SHP77 (cell line): ENCODE measurements at places on chromosomes 13 and 19.

DNA sequence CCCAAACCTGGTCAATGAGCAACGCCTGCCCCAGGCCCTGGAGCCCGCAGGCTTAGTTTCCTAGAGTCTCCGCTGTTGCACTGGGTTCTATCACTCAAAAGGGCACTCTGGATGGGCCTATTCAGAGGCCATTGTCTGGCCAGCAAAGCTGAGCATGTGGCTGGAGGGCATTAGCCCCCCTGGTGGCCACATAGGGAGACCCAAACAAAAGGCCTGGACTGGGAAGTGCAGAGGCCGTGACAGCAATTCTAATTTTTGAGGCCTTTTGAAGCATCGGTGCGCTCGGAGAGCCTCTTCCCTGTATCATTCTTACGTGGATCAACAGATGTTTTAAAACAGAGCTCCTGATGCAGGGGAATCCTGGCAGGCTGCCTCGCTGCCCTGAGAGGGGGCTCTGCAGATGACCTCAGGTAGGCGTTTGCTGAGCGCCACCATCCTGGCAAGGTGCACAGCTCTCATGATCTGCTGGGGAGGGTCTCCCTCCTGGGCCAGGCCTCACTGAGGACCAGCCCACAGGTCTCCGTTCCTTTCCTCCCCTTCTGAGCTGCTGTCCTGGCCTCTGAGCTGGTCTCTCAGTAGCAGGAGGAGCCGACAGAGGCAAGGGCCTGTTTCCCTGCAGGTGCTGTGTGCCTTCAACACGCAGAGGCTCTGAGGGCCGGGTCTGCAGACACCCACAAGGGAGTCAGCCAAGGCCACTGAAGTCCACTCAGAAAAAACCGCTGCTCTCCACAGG lies 190.5 kb downstream of the URI1 start:
- no peak for DNase-seq

DNA sequence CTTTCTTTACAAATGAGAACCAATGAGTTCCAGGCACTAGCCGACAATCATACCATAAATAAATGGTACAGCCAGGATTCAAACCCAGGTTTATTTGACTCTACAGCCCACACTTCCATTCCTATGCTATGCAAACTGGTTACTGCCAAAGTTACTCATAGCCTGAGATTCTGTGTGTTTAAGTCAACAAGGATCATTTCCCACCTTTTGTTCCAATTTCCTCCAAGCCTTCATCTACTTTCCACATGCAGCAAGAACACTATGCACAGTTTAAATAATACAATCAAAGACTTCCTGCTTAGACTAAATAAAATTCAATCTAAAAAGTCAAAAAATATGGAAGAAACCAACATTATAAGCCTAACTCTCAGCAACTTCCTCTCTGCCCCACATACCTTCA lies 59.2 kb upstream of the KLF12 start:
- DNase-seq = no peak

- no peak for DNase-seq
Observed at GRCh38 chr13:28012896-28013295, 24.4 kb upstream of the URAD start.

- no peak for DNase-seq
Observed at GRCh38 chr13:114121496-114122126, 10.8 kb downstream of the RASA3 start.

DNA sequence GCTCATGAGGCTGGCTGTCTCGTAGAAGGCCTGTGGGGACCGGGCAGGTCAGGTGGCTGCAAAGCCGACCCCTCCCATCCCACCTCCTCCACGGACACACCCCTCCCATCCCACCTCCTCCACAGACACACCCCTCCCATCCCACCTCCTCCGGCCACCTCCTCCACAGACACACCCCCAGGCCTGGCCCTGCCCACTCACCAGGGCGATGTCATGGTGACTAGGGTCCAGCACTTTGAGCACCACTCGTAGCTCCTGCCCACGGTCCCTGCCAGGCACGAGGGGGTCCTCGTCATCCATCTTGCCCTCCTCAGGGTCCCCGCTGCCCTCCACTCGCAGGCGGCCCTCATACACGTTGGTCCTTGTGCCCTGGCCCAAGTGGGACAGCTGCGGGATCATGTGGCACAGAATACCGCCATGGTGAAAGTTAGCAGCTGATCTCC lies 18.8 kb downstream of the TYK2 start:
- DNase-seq = no peak

GRCh38 chr13:25867038-25867437 lies 184.8 kb downstream of the SHISA2 start:
- DNase-seq = no peak

GRCh38 chr13:33132644-33133440 lies 116.6 kb downstream of the KL start:
- no peak for DNase-seq

GRCh38 chr13:35472323-35472881 lies 4.1 kb downstream of the MAB21L1 start:
- no peak for DNase-seq

DNA sequence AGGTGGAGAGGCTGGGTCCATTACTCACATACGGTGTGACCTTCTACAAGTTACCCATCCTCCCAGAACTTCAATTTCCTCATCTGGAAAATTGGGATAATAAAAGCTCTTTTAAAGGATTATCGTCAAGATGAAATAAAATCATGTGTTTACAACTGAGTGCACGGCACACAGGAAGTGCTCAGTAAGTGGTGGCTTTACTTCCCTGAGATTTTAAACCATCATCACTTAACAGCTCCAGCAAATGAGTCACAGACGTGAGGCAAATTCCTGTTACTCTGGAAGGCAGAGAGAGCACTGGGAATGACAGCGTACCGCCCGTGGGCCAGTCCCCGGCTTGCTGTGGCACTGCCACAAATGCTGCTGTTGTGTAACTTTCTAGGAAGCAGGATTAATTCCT lies 64.1 kb downstream of the MRPL57 start:
- no peak for DNase-seq
